ENCODE measurements at places on chromosomes 7 and 10. TPM values are rescaled to one million over a fixed set of nuclear protein-coding genes. Genes with fewer than 3 reads are reported as not detected.

The MMP21 gene
- total RNA-seq, result not detected

DNA sequence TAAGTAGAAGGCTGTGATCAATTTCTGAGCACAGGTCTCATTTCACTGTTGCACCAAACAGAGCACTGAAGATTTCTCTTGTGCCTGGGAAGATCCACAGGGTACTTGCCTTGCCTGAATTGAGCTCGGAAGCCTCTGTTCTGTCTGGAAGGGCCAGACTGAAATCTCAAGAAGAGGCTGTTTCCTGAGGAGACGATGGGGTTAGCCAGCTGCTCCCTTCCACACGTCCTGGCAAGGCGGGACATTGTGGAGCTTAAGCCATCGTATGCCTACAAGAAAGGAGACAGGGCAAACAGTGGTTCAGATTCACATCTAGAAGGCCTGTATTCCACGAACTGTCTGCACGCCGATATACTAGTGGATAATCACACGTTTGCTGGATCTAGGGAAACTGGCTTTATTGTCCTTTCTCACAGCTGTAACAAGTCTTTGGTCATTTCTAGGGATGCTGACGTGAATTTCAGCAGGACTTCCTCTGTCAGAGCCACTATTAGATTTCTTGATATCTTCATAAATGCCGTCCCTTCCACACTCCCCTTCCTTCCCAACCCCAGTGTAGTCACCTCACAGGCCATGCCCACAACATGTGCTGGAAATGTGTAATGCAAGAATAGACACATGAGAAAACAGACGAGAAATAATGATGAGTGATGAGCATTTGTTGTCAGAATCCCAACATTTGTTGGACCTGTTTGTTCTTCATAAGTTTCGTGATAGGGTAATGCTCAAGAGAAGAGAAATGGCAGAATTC lies 137.2 kb upstream of the RSU1 start:
- peak; percentile 13 for DNase-seq

The MBL2 gene
- total RNA-seq, result not detected

The GPER1 gene
- total RNA-seq, result 1.1 TPM

GRCh38 chr10:103699611-103700435 lies 155.6 kb downstream of the SH3PXD2A start:
- DNase-seq, result no peak

GRCh38 chr10:35011771-35012191 lies 78.4 kb downstream of the CUL2 start:
- no peak for DNase-seq

The TMEM248 gene
- total RNA-seq, result 46.9 TPM

DNA sequence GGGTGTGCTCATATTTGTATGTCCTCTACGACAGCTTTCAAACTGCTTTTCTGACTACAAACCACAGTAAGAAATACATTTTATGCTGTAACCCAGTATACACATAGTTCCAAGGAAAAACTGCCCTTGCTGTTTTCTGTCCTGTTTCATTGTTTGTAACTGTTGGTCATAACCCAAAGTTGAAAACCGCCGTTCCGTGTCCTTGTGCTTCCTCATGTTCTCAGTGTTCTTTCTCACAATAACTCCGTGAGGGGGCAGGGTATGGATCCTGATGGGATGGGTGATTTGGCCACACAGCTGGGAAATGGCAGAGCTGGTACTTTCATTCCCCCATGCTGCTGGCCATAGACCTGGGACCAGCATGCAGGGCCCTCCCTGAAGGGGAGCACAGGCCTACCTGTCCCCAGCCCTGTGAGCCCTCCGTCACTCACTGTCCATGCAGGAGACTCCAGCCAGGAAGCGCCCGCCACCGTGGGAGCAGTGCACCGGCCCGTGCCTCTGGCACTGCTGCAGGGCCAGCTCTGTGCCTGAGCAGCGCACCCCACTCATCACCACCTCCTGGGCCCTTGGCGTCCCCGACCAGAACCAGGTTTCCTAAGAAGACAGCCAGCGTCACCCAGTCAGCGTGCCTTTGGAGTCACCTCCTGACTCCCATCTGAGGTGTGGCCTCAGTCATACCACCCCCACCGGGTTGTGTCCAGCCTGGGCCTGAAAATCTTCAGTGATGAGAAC lies 12.7 kb downstream of the LOXL4 start:
- DNase-seq, result no peak

GRCh38 chr10:99993701-99994689 lies 15.8 kb downstream of the DNMBP start:
- peak; percentile 60 for DNase-seq

DNA sequence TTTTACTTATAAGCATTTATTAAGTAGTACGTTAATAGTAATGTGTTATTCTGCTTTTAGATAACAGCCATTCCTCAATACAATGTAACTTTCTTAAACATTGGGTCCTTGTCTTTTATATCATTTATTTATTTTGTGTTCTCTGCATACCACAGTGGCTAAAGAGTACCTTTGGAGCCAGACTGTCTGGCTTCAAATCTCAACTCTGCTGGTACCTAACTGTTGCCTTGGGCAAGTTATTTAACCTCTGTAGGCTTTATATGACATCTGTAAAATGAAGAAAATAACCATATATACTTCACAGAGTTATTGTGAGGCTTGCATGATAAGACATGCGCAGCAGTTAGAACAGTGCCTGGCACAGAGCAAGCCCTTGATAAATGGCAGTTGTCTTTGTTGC lies 397.6 kb downstream of the MDFIC start:
- no peak for DNase-seq

GRCh38 chr7:143385891-143386781 lies 5.0 kb downstream of the ZYX start:
- DNase-seq, result no peak
